ENCODE measurements at places on chromosomes 6 and 20.

GRCh38 chr20:10105046-10105445 lies 70.3 kb downstream of the ANKEF1 start:
- DNase-seq, result no peak

GRCh38 chr6:55141611-55142010 lies 32.7 kb upstream of the HCRTR2 start:
- no peak for DNase-seq

DNA sequence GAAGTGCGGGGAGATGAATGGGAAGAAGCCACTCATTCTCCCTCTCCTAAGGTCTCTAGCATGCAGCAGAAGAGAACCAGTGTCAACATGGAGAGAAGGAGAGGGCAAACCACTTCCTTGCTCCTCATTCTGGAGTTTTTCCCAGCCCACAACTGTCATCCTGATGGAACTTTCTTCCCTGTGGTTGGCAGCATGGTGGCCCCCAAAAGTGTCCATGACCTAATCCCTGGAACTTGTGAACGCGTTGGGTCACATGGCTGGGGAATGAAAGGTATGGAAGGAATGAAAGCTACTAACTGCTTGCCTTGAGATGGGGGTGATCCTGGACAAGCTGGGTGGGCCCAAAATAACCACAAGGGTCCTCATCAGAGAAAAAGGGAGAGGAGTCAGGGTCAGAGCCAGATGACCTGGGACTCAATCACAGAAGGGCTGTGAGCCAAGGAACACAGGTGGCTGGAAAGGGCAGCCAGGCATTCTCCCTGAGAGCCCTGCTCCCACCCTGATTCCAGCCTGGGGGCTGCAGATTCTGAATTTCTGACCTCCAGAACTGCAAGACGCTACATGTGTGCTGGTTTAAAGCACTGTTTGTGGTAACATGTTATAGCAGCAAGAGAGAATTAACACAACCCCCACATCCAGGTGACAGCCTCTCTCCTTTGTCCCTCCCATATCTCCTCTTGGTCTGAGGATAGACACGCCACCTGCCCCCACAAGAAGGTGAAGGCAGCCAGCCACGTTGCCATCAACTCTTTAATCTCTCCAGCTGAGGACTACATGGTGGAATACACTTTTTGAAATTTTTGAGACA lies 63.2 kb downstream of the PYGB start:
- no peak for DNase-seq

DNA sequence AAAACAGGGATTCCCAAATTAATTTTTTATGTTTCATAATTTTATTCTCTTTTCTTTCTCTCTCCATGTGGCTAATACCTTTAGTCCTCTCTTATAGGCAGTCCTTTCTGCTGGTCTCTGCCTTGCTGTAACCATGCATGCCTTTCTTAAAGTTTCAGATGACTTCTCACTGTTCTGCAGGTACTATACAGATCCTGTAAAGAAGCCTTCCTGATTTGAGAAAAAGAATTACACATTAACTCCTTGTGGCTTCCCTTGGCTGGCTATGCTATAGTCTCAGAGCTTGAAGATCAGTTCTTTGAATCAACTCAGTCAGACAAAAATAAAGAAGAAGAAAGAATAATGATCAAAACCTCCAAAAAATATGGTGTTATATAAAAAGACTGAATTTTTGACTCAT lies 7.3 kb upstream of the GPR63 start:
- no peak for DNase-seq

DNA sequence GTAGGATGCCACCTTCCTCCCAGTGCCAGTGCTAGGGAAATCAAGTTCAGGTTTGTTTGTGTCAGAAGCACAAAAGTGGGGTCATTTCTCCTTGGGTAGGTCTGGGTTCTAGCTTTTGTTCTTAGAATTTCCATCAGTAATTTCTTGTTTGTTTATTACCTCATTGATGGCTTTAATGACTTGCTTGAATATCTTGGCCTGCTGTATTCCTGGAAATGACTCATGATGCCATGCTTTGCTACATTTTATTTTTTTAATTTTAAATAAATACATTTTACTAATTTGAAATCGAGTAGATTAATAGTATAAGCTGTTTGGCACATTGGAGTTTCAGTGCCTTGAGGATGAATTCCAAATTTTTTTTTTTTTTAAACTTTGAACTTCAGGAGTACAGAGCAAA lies 189.6 kb downstream of the JARID2 start:
- no peak for DNase-seq

GRCh38 chr6:72406517-72406916 lies 215.3 kb upstream of the KCNQ5 start:
- no peak for DNase-seq

Data from activated T-helper 1 cell treated with anti-CD3 and anti-CD28 coated beads, Interleukin-2, amount 50 U/mL, for 16 hours (primary cell).